ENCODE measurements at places on chromosomes 13 and 19. TPM values are rescaled to one million over a fixed set of nuclear protein-coding genes. Genes with fewer than 3 reads are reported as not detected.

SLC1A5 gene
- polyA plus RNA-seq: 42.7 TPM

- DNase-seq: no peak
These were observed 9.7 kb upstream of the USE1 start for GRCh38 chr19:17205237-17206140.

GRCh38 chr13:49517461-49517860, 21.7 kb downstream of the PHF11 start:
- no peak for DNase-seq

ZSCAN5B gene
- not detected for polyA plus RNA-seq

DNA sequence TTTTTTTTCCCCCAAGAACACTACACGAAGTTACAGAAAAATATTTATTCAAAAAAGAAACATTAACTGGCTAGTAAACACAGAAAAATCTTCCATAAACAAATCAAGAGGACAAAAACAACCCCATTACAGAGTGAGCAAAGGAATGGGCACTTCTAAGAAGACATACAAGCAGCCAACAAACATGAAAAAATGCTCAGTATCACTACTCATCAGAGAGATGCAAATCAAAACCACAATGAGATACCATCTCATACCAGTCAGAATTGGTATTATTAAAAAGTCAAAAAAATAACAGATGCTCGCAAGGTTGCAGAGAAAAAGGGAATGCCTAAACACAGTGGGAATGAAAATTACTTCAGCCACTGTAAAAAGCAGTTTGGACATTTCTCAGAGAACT, 131.7 kb downstream of the UGGT2 start:
- no peak for DNase-seq

TPRX1 gene
- not detected for polyA plus RNA-seq

GRCh38 chr19:31639306-31639705, 290.1 kb upstream of the TSHZ3 start:
- DNase-seq: no peak

- no peak for DNase-seq
These were observed 266.1 kb upstream of the TMTC4 start for GRCh38 chr13:100940658-100941057.
